ENCODE measurements at places on chromosomes 11 and 22.

GRCh38 chr11:67240576-67241389 lies 25.5 kb upstream of the GRK2 start:
- DNase-seq: peak; percentile 92

GRCh38 chr11:66881927-66882452 lies 25.1 kb downstream of the LRFN4 start:
- DNase-seq: no peak

- DNase-seq: no peak
Measured at GRCh38 chr11:84014539-84014938, 728.4 kb upstream of the CCDC90B start.

- DNase-seq: peak; percentile 95
Measured at GRCh38 chr11:121722431-121723245, 269.9 kb upstream of the SORL1-AS1 start.

GRCh38 chr22:39725351-39726035 lies 154.9 kb downstream of the CACNA1I start:
- DNase-seq: no peak

- DNase-seq: peak; percentile 91
Measured at GRCh38 chr11:126113515-126113957, 50.9 kb upstream of the CDON start.

- DNase-seq: no peak
Measured at GRCh38 chr11:72144807-72145565, 9.5 kb downstream of the FOLR3 start.

- DNase-seq: no peak
Measured at GRCh38 chr11:103649401-103649895, 387.0 kb upstream of the DDI1 start.

GRCh38 chr11:127873478-127873877 lies 713.9 kb downstream of the ETS1 start:
- no peak for DNase-seq

DNA sequence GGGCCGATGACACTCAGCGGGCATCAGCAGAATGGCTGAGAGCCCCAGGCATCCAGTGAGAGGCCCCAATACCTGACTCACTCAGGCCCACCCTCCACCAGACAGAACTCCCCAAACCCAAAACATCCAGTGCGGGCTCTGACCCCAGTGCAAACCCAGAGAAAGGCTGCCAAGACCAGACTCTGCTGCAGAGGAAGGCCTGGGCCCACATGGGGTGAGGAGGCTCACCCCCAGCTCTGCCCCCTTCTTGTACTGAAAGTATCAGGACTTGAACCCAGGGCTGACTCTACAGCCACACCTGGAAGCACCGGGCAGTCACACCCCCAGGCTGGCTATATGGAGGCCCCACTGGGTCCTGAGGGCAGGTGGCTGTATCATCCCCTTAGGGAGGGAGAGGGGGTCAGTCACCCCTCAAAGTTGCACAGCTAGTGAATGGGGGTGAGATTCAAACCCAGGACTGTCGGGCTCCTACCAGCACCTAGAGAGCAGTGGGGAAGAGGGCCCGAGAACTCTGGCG lies 49.3 kb downstream of the IGLL1 start:
- no peak for DNase-seq

DNA sequence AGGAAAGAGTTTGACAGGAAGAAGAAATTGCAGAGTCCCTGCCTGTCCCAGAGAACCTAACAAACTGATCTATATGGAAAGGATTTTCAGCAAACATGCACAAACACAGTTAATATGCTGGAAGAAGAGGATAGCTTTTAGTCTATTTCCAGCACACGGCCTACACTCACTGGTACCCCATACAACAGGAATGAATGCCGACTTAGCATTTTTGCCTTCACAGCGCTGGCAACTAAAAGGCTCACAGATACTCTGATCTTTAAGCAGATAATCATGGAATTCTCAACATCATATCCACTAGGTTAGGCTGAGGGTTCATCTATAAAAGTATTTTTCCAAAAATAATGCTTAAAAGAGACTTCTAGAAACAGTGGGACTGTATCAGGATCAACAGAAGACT lies 9.8 kb upstream of the TUBA8 start:
- DNase-seq: no peak

DNA sequence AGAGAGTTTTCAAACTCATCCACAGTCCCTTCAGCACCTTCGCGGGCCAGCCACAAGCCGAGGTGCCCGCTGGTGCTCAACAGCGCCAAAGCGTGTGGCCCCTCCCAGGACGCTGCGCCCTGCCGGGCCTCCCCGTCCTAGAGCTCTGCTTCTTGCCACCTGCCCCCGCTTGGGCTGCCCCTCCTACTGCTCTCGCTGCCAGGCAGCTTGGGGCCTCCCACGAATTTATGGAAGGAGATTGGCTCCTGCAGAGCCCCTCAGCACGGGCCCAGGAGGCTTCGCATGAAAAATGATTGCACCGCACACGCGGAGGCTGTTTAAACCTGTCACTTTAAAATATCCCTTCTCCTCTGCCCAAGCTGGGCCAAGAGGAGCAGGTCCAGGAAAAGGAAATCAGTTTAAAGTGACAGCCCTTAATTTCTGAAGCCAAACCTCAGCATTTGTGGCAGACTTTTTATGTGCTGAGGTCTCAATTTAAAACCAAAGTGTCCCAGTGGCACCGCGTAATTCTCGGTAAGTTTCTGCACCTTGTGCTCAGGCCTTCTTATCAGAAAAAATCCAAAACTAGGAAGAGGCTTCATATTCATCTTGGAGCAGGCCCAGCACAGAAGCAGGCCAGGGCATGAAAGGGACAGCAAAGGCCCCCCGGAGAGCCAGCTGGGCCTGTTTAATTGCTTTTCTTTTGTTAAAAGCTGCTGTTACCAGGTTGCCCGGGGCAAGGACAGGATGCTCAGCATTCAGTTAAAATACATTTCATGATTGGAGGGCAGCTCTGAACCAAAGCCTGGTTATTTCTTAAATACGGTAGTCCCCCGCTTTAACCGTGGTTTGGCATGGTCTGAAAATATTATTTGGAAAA lies 303.6 kb downstream of the OPCML start:
- DNase-seq: peak; percentile 75
